Activated CD4-positive, alpha-beta T cell treated with anti-CD3 and anti-CD28 coated beads, Interleukin-2, amount 50 U/mL, for 1 hour (primary cell): ENCODE measurements at places on chromosomes 1 and 21.

- DNase-seq, result no peak
Observed at GRCh38 chr1:172952516-172952915, 98.2 kb downstream of the TNFSF18 start.

DNA sequence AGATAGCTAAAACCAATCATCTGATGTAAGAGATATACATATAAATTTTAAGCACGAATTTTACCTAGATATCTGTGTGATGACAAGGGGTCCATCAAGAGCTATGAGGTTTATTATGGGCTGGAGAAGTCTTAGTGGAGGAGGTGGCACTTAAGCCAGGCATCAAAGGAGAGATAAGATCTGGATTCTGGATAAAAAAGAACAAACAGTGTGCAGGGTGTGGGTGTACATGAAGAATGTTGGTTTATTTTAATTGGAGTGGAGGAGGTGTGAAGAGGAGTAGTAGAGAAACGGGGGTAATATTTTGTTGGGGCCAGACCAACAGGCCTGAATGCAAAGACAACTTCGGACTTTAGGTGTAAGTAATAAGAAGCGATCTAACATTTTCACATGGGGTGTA, 80.6 kb downstream of the TM2D1 start:
- DNase-seq, result no peak

GRCh38 chr1:117146072-117146471, 24.5 kb upstream of the TRIM45 start:
- DNase-seq, result no peak

GRCh38 chr1:103941086-103941485, 191.4 kb downstream of the AMY1C start:
- DNase-seq, result no peak
